Activated naive CD4-positive, alpha-beta T cell (primary cell): ENCODE measurements at places on chromosomes 16 and 17.

- DNase-seq, result no peak
These were observed 39.4 kb downstream of the WDR45B start for GRCh38 chr17:82608816-82609215.

DNA sequence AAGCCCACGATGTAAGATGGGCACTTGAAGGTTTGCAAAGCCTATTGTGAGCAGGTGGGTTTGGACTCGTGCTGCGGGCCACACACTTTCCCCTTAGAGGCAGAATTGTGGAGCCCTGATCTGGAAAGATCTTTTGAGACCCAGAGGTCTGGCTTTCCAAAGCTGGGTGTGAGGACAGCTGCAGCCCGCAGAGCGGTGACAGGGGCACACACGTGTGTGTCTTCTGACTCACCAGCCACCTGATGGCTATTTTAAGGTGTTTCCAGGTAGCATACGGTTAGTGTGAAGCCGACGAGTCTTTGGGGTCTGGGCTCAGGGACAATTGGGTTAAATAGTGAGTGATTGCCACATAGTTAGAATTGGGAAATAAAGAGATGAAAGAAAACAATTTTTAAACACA lies 108.9 kb upstream of the GSE1 start:
- DNase-seq, result no peak

DNA sequence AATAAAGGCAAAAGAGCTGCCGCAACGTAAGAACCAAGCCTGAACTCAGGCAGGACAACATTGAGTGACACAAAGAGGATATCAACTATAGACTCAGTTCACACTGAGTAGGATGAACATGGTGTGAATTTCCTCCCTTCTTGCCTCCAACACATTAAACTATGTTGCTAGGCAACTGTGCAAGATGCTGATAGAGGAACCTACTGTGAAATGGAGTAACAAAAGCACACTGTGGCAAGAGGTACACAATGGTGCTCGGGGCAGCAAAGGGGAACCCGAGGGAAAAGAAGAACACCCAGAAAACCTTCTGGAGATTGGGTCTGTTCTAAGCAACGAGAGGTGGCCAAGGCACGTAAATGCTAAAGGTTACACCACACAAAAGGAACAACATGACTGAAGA lies 34.1 kb downstream of the GRB2 start:
- no peak for DNase-seq

DNA sequence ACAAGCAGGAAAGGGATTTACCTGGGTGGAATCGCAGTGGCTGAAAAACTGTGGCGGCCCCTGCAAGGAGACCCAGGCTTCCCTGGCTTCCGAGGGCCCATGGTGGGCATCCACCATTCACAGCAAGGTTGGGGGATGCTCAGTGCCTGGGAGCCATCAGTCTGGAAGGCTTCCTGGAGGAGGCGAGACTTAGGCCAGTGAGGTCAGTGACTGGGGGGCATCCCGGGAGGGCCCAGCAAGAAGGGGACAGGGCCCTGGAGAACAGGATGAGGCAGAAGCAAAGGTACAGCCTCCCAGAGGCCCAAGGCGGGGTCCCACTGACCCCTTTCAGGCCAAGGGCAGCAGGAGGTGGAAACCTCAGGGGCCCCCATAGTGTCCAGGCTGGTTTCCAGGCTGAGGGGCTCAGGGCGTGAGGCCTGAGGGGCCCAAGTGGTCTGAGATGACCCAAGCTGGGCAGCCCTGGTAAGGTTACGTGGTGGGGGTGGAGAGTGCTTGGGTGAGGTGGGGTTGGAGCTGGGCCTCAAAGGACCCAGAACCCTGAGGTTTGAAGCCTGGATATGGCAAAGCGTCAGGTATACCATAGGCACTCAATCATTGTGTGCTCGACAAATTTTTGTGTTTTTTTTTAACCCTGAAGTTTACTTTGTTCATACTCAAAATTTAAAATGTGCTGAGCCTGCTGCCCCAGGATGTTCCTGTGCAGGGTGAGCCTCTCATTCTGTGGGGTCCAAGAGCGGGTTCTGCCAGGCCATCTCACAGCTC lies 15.8 kb upstream of the SRRM2 start:
- DNase-seq, result no peak

GRCh38 chr17:20051624-20052023 lies 42.5 kb downstream of the SPECC1 start:
- no peak for DNase-seq

DNA sequence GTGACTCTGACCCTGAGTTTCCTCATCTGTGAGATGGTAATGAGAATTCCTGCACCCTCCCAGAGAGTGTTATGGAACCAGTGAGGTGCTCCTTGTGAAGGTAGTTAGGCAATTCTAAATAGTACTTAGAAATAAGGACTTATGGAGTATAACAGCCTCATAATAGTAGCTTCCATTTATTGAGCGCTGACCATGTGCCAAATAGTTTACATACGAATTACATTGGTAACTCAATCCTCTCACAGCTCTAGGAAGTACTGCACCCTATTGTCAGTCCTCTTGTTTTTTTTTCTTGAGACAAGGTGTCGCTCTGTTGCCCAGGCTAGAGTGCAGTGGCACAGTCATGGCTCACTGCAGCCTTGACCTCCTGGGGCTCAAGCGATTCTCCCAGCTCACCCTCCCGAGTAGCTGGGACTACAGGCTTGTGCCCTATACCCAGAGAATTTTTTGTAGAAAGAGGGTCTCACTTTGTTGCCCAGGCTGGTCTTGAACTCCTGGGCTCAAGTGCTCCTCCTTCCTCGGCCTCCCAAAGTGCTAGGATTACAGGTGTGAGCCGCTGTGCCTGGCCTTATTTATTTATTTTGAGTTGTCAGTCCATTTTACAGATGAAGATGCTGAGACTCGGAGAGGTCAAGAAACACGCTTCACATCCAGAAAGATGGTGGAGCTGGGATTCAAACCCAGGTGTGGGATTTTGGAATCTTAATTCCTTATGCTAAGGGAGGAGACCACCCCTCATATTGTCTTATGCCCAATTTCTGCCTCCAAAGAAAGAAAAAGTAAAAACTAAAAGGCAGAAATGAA lies 2.9 kb downstream of the TNS4 start:
- no peak for DNase-seq

- DNase-seq, result no peak
These were observed 22.6 kb downstream of the CACNG4 start for GRCh38 chr17:66987059-66987616.
